ENCODE measurements at places on chromosomes 16 and 17.
A peak's percentile ranks its signal among the peaks of the same experiment; 100 is the strongest.

DNA sequence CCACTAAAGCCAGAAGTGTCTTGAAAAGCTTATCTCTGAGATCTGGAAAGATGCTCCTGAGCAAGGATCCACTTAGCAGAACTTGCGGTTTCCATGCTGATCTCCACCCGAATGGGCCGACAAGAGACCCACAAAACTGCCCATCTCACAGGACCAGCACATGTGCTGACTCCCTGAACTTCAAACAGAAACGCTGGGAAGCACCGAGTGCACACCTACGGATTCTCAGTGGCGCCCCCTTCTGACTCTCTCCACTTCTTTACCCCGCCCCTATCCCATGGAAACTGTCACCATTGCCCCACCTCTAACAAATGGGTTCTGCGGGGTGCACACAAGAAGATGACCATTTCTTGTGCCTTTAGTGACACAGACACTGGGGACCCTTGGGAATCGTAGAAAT lies 21.4 kb downstream of the CDRT4 start:
- no peak for DNase-seq

DNA sequence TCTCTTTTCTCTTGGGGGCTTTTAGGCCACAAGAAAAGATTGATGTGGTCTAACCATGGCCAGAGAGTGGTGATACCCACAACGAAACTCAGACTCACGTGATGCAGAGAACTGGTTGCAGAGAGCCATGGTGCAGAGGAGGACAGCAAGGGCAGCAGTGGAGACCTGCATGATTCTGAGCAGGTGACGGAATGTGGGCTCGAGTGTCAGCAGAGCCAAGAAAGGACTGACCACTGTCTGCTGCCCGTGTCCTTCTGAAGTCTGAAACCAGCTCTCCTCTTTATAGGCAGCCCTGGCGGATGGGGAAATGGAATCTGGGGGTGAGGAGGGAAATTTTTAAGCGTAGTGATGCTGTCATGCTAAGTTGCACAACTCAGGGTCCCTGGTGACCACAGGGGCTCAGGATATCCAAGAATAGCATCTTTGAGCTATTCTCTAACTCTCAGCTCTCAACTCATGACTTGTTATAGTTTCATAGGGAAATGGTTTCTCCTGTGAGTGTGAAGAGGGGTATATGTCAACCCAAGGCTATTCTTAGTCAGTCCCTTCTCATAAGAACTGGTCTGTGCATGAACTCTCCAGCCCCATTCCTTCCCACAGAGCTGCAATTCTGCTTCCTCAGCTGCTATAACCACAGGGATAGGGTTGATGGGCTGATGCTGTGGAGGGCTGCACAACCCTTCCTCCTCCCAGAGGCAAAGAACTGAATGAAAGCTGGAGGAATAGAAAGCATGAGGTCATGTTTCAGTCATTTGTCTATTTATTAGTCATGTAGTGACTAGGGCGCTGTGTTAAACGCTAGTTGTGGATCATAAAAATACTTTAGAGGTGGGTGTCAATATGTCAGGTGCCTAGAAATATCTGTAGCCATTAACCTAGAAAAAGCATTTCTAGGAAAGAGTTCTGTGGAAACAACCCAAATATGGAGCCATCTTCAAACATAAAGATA lies at the start of gene CCL3:
Gene CCL3, minus strand, starts transcription at position 256 of the 949 bp plus-strand sequence. Its CDS starts 85 bp downstream, at position 171.
- no peak for DNase-seq

- DNase-seq: no peak
Observed at GRCh38 chr16:86244158-86244557, 266.2 kb upstream of the FOXF1 start.

DNA sequence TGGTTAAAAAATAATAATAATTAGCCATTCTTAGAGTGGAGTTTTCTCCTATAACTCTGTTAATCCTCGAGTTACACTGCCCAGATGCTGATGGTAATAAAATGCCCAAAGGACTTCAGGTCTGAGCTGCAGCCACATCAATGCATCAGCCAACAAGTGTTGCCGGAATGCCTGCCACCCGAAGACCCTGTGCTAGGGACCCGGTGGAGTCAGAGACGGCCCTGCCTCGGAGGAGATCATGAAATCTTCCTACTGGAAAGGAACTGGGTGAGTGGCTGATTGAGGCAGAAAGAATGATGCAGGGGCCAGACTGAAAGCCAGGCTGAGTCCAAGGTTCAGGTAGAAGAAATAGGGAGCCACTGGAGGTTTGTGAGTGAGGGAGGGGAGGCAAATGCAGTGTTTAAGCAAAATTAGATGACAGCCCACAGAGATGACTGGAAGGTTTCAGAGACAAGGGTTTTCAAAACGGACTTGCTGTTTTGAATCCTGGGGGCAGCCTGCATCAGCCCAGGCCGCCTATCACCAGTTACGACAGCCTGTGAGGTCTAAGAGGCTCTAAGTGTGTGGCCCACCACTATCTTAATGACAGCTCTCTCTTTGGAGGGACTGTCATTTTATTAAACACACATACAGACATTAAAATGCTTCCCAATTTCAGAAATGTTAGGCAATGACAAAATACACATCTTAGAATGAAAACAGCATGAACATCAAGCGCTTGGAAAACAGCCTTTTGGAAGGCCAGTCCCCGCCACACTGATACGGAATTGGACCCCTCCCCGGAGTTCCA lies 100.0 kb downstream of the ZNF423 start:
- no peak for DNase-seq

DNA sequence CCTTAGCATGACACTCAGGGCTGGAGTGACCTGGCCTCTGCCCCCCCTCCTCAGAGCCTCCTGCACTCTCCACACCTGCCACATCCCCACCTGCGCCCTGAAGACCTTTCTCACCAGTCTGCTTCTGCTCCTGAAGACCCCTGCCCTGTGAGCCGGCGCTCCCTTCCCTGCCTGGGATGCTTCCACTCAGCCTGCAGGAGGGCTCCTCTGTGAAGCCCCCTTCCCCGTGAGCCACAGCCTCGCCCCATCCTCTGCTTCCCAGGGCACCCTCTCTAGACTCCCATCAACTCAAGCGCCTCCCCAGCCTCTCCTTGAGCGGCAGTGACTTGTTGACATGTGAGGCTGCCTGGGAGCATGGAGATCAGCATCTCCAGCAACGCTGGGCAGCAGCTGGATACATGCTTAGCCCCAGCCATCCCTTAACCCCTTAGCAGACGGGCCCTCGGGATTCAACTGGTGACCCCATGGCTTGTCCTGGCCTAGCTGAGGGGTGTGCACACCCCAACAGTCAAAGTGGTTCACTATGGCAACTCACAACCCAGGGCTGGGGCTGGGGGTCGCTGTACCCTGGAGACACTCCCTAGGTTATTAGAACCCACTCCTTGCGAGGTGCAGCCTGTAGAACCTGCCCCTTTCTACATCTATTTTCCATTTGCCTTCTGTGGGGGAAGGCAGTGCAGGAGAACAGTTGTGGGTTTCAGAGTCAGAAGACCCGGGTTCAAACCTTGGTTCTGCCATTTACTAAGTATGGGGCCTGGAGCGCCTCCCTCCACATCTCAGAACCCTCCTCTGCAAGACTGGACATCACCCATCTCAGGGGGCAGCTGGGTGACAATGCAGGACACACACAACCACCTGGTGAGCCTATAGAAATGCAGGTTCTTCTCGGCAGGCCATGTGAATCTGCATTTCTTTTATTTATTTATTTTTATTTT lies 21.5 kb downstream of the TMEM235 start:
- DNase-seq: no peak

DNA sequence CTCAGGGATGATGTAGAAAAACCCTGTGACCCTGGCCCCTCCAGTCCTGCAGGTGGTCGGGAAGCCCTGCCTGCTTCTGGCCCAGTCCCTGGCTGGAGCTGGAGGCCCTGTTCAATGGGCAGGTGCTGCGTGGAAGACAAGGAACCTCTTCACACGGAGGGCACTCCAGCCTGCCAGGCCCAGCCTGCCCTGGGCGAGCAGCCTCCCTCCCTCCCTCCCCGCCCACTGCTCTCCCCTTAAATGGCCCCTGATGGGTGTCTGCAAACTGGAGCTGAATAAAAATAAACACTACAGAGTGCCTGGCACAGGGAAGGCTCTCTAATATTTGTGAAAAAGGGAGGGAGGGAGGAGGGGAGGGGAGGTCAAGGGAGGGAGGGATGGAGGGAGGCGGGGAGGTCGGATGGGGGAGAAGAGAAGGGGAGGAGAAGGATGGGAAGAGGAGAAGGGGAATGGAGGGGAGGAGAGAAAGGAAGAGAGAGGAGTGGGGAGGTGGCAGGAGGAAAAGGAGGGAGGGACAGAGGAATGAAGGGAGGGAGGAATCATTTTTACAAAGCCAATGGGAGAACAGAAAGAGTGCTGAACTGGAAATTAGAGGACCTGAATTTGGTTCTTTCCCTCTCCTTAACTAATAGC lies 222.8 kb upstream of the TNRC6C start:
- peak; percentile 70 for DNase-seq

GRCh38 chr17:3808701-3809100 lies 7.7 kb upstream of the ITGAE start:
- no peak for DNase-seq

DNA sequence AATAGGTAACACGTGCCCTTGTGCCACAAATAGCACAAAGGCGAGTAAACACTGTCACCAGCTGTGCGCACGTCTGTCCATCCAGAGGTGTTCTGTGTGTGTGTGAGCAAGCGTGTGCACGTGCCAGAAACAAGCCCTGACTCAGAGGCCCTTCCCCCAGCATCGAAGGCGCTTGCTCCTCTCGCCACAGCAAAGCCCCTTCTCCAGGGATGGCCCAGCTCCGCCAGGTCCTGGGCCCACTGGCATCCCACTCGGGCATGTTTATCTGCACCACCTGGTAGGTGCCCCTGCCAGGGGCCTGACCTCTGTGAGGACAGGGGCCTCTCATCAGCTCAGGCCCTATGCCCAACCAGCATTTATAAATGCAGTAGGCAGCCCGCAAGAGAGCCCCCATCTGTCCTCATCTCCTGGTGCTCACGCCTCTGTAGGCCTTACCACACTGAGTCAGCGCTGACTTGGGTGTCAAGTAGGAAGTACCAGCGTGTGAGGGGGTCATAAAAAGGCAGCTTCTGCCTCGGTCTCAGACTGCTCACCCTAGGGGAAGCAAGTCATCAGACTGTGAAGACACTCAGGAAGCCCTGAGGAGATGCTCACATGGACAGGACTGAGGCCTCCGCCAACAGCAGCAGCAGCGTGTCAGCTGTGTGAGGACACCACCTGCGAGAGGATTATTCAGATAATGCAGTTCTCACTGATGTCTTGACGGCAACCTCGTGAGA lies 10.8 kb downstream of the TMEM235 start:
- DNase-seq: no peak

GRCh38 chr16:25996052-25996451 lies 304.3 kb downstream of the HS3ST4 start:
- no peak for DNase-seq
